ENCODE measurements at places on chromosomes 7 and 10.

- DNase-seq = no peak
Observed at GRCh38 chr7:2354939-2355704, 495 bp downstream of the EIF3B start.

GRCh38 chr7:13466874-13467547 is 522.5 kb downstream of the ETV1 start:
- DNase-seq = no peak

- DNase-seq = no peak
Observed at GRCh38 chr10:7491230-7491629, 80.4 kb upstream of the SFMBT2 start.

- no peak for DNase-seq
Observed at GRCh38 chr7:30322271-30323005, 38.0 kb downstream of the ZNRF2 start.

GRCh38 chr10:133335246-133336117 is 1.2 kb downstream of the CALY start:
- no peak for DNase-seq

DNA sequence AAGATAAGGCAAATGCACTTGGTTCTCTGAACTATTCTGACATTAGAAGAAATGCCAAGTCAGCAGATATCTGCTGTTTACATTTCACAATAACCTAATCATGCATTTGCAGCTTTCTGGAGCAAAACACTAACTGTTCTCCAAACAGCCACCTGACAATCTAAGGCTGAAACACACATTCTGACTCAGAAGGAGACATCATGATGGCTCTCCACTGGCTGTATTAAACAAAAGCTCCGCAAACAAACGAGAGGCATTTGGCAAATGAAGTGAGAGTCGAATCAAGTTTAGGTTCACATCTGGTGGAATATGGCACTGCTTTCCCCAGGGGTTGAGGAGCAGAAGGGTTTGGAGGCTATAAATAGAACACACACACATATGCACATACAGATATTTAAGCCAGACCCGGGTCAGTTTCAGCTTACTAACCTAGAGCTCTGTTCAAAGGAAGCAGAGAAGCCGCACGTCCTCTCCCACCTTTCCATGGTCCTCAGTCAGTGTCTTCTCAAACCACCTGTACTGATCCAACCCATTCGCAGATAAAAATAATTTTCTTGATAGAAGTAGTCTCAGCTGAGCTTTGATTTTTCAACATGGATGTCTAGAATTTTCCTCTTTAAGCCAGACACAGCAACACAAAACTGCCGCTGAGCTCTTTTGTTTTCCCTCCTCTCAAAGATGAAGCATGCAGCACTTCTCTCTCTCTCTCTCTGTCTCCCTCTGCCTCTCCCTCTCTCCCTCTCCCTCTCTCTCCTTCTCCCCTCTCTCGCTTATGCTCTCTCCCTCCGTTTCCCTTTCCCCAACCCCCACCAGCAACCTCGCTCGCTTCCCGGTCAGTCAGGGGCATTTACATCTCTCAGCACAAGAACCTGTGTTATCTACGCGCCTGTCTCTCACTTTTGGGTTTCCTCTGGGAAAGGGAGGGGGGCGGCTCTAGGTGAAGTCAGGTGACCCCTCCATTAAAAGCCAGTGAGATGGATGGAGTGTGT is 682.8 kb downstream of the MAGI2 start:
- DNase-seq = no peak

DNA sequence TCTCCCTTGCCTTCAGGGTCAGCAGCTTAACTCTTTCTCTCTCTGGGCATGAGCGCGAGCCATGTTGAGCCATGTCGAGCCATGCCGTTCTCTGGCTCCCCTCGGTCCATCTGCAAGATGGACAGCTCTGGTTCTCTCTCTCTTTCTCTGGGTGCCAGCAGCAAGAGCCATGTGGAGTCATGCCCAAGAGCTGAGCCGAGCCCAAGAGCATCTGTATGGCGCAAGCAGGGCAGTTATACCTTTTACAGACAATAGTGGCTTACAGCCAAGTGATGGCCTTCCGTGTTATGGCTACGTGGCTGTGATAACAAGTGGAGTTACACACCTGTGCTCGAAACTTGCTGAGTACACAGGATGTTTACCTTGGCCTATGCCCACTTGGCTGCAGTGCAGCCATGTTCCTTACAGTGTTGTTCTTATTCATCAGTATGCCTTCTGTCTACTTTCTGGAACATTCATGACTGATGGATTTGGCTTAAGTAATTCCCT is 327.7 kb downstream of the GLRX3 start:
- DNase-seq = no peak

All from cortex of kidney (tissue), 1 donor.